ENCODE measurements at places on chromosomes 3 and 15.

- DNase-seq: no peak
Measured at GRCh38 chr3:38009807-38010591, 19.4 kb downstream of the VILL start.

DNA sequence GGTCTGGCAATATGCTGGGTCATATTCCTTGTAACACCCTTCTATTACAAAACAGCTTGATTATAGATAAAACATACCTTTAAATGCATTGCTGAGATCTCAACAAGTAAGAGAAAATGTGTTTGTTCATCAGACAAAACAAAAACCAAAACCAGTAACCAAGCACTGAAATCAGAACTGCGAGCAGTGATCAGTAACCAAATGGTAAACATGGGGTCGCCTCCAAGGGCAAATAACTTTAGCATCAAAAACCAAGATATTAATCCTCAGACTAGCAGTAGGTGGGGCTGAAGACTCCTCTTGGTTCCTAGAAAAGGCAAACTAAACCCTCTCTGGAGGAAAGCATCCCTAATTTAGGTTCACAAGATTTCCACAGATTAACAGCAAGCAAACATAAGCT is 6.6 kb upstream of the HESX1 start:
- no peak for DNase-seq

GRCh38 chr3:10396931-10397330 is 76.0 kb upstream of the SEC13 start:
- DNase-seq: no peak

GRCh38 chr3:194779729-194780224 is 94.1 kb downstream of the FAM43A start:
- DNase-seq: no peak

GRCh38 chr3:69368129-69368741 is 17.7 kb downstream of the FRMD4B start:
- DNase-seq: no peak

Measured in NCI-H524 treated with DMSO at 0.1 percent for 48 hours (cell line).